ENCODE measurements at places on chromosomes 7 and 10. TPM values are rescaled to one million over a fixed set of nuclear protein-coding genes. Genes with fewer than 3 reads are reported as not detected.

The CALML5 gene
- total RNA-seq = not detected

The EPHB4 gene
- total RNA-seq = 111 TPM

The ITPRID1 gene
- not detected for total RNA-seq

The IFIT1 gene
- total RNA-seq = 35.3 TPM

The NME8 gene
- not detected for total RNA-seq

The DOCK1 gene
- total RNA-seq = 82.8 TPM

The PON3 gene
- total RNA-seq = 2.2 TPM

The TUBB8 gene
- not detected for total RNA-seq

The TMEM178B gene
- total RNA-seq = under 0.01 TPM

The STAG3 gene
- 0.12 TPM for total RNA-seq

The ADARB2 gene
- not detected for total RNA-seq

The TEX36 gene
- 0.32 TPM for total RNA-seq

The ZNF117 gene
- 6.2 TPM for total RNA-seq

Data from hair follicle dermal papilla cell (primary cell).